ENCODE measurements at places on chromosomes 16 and 17.

GRCh38 chr17:18626152-18626870 is 17.9 kb downstream of the TBC1D28 start:
- DNase-seq, result no peak

GRCh38 chr17:82696916-82697807 is 1.3 kb downstream of the RAB40B start:
- no peak for DNase-seq

DNA sequence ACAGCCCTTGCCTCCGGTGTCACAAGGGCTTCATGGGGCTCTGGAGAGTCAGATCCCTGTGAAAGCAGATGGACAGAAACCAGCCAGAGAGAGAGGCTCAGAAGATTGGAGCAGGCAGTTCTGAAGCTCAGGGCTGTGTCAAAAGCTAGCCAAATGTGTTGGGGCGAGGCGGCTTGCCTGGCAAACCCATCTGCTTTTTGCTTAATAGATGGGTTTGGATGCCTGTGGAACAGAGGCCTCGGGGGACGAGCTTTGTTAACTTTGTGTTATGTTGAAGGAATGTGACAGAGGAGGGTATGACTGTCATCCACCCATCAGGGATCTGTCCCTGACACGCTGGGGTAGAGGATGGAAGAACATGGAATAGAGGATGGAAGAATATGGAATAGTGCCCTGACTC is 21.0 kb upstream of the SLC12A3 start:
- no peak for DNase-seq

DNA sequence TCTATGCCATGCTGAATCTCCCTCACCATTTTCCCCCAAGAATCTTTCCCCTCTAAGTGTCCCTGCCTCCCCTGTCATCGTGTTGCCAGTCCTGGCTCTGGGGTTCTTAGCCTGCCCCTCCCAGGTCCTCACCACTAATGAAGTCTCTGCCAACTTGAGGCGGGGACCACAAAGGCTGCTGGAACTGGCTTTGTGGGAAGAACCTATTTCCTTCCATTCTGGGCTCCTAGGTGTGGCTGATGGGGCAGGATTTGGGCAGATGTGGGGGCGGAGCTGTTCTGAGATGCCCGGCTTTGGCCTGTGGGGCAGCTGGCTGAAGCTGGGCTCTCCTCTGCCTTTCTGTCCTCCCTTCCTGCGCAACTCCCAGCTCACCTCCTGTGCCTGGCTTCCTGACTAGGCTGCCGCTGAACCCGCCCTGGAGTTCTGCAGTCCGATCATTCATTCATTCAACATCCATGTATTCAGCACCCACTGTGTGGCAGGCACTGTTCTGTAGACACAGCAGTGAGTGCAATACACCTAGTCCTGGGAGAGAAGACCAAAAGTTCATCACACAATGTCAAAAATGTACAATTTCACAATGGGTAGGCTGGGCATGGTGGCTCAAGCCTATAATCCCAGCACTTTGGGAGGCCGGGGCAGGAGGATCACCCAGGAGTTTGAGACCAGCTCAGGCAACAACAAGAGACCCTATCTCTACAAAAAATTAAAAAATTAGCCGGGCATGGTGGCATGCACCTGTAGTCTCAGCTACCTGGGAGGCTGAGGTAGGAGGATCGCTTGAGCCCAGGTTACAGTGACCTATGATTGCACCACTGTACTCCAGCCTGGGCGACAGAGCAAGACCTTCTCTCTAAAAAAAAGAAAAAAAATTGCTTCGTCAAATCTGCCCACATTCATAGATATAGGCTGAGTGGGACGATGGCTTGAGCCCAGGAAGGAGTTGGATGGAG is 1.9 kb upstream of the SNN start:
- no peak for DNase-seq

DNA sequence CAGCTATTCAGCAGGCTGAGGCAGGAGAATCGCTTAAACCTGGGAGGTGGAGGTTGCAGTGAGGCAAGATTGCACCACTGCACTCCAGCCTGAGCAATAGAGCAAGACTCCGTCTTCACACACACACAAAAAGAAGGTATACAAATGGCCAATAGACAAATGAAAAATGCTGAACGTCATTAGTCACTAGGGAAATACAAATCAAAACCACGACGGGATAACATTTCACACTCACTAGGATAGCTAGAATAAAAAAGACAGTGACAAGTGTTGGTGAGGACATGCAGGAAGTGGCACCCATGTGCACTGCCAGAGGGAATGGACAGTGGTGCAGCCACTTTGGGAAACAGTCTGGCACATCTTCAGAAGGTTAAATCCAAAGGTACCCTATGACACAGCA is 172.9 kb downstream of the FTO start:
- no peak for DNase-seq

- DNase-seq, result no peak
Measured at GRCh38 chr17:28702752-28703150, 8.9 kb downstream of the PROCA1 start.
